Esophagus muscularis mucosa (tissue), 4 donors: ENCODE measurements at places on chromosomes 7 and 10.

GRCh38 chr7:155810770-155811559, 1.3 kb downstream of the SHH start:
- no peak for DNase-seq

- DNase-seq: no peak
These were observed 5.3 kb downstream of the GET4 start for GRCh38 chr7:881441-882234.

GRCh38 chr10:4647109-4647785, 178.8 kb upstream of the AKR1E2 start:
- no peak for DNase-seq

DNA sequence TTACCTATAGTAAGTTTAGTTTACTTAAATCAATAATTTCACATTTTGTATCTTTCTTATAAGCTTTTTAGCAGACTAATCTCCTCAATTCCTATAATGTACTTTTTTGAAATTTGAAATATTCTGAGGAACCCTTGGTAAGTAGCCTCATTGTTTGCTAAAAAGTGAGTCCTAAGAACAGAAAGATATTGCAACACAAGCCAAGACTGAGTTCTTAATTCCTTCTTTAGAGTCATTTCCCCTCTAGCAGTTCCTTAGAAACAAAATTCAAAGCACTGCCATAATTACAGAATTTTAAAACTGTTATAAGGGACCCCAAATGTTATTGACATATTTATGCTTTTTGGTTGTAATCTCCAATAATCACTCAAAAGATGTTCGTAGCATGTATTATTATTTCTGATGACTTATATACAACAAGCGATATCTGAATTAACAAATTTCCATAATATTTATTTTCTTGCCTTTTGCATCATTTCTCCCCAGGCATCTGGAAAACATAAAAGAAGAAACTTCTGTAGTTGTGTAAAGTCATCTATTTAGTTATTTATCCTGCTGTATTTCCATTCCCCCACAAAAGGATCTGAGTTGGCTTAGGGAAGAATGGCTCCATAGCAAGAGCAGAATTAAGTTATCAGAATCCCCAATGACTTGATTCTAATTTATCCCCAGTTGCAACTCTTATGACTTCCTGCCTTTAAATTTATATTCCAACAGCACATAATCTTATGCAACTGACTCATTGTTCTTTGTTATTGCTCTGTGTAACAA, 67.8 kb downstream of the TMEM26 start:
- no peak for DNase-seq

- no peak for DNase-seq
These were observed 169.8 kb downstream of the NOC3L start for GRCh38 chr10:94192974-94193373.

DNA sequence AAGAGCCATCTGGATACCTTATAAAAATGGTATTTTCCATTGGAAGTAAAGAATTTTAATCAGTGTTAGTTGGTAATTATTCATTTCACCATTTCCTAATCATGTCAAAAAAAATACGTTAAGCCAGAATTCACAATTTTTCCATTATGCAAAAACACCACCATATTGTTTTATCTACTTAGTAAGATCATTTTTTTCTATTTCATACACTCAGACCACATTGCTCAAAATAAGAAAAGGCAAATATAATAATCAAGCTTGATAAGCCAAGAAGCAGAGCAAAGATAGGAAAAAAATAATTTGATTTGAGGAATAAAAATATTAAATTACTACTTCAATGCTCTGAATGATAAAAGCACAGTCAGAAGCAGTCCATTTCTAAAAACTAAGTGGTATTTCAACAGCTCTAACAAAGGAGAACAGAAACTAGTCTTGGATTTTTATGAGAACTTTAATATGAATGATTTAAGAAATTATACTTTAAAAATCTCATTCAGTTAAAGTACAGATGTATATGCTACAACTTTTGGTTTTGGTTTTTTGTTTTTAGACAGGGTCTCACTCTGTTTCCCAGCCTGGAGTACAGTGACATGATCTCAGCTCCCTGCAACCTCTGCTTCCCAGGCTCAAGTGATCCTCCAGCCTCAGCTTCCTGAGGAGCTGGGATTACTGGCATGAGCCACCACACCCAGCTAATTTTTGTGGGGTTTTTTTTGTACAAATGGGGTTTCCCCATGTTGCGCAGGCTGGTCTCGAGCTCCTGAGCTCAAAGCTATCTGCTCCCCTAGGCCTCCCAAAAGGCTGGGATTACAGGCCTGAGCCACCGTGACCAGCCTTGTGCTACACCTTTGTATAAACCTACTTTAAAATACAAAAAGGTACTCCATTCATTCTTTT, 46.6 kb downstream of the LRRN3 start:
- no peak for DNase-seq

DNA sequence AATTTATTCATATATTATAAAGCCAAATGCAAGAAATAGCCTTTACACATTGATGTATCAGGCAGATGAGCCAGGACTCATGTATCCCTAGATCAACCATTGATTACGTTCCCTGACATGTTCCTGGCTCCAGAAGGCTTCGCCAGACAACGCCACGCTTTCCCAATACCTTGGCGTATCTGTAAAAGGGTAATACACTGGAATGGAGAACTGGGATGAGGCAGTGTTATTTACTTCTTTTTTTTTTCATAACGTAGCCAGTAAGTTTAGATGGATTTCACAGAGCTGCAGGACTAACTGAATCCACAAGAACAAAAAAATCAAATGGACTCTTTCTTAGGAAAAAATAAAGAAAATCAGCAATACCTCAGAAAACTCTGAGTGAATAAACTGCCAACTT, 588.1 kb upstream of the SEMA3D start:
- DNase-seq: no peak

DNA sequence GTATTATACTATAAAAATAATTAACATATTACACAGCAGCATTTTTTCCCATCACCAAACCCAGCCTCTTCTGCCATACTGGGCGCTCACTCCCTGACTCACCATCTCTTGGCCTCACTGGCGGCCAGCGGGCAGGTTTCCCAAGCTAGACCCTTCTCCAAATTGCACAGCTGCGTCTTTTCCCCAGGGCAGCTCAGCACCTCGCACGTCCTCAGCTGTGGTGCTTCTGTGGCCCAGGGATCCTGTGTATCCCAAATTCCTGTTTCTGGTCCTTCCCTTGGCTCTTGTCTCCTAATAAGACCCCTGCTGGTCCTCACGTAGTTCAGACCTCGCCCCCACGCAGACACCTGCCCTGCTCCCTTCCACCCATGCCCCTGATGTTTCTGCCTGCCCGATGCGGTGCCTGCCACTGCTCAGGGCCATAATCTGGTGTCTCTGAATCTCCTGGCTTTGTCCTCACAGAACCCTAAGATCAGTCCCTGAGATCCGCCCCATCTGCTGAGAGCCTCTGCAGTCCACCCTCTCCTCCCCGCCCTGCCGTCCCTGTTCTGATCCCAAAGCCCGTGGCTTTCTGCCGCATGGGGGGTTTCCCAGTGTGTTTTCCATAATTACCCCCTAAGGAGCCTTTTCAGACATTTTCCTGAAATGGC, 290.1 kb downstream of the TCERG1L start:
- DNase-seq: no peak

DNA sequence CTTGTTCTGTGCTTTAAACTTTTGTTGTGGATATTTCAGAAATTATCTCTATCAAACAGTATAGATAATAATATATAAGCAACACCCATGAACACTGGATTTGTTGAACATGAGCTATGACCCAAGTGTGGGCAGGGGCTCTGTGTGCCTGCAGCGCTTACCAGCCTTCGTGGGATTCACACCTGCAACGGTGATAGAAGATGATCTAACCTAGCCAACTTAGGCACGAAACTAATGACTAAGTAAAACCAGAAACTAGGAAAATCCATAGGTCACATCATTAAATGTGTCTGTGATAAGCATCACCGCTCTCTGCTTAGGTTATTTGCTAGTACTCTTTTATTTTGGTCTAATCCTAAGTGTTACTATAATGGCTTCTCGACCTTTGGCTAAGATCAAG, 18.0 kb downstream of the SPAG6 start:
- DNase-seq: no peak

DNA sequence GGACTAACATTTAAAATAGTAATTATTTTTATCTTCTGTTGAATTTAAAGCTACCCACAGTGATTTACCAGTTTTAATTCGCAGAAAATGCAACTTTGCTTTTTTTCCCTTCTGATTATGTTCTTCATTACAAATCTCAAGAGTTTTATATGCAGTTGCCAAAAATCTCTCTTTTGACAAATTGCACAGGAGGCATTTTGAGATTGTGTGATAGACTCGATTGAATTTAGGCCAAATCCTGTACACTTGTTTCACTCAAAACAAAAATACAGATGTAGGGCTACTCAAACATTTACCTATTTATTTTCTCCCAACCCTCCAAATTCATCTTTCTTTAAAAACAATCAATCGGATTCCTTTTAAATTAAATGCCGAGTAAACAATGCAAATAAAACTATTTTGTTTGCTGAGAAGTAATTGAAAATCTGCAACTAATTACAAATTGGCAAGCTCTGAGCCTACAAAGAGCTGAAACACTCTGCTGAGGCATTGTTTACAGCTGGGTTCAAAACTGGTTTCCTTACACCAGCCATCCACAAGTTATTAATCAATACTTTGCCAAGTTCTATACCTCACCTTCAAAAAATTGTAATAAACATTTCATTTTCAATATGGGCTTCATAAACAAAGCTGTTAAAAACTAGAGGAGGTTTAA, 214.9 kb upstream of the TCF7L2 start:
- no peak for DNase-seq

GRCh38 chr7:83643012-83643411, 5.9 kb downstream of the SEMA3E start:
- no peak for DNase-seq

DNA sequence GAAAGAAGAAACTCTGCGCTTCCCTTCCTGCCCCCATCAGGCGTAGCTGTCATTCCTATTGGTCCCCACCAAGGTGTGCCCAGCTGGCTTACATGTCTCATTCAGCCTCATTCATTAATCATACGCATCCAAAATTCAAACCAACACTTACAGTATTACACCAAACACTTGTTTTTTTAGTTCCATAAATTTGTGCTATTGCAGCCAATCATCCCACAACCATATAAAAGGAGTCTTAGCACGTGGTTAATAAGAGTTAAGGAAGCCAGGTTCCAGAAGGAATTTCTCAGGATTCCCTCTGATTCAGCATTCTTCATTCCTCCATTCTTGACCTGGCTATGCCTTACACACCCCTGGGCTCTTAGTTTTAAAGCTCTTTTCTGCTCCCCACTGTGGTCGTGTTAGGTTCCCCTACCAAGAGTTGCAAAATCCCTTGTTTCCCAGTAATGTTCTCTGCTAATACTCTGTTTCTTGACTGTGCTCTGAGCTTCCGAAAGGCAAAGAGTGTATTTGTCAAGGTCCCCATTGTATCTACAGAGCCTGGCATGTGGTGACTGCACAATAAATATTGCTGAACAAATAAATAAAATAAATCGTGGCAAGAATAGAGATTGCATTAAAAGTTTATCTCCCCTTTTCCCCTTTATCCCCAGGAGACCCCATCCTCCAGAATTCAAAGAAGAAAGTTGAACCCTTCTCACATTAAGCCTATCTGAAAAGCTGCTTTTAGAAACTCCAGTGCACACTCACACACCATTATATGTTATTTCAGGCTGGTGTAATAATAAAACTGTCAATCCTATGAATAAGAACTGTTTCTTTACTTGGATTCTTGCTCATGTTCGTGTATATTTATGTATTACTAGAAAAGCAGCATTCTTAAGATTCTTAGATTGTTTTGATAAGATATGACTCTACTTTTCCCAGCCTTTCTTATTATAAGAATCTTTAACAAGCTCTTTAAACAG, 514.4 kb downstream of the INHBA start:
- DNase-seq: no peak
